ENCODE measurements at places on chromosomes 4 and X.

DNA sequence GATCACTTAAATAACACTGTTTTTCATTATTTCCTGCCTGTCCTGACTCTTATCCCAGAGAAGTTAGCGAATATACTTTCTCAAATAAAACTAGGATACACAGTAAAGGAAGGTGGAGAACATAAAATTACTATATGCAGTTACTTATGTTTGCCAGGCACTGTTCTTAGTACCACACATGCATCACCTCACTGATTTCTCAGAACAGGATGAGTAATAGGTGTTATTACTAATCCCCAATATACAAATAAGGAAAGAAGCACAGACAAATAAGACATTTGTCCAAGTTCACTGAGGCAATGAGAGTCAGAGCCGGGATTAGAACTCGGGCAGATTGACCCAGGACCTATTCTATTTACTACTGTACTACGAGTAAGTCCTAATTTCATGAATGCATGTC lies 91.7 kb downstream of the CORIN start:
- no peak for DNase-seq

GRCh38 chrX:134572816-134573682 lies 85.2 kb downstream of the PLAC1 start:
- no peak for DNase-seq

- DNase-seq: no peak
These were observed 127.3 kb downstream of the TENM3 start for GRCh38 chr4:182370491-182370890.

GRCh38 chr4:1227816-1228215 lies 21.1 kb downstream of the CTBP1 start:
- no peak for DNase-seq

DNA sequence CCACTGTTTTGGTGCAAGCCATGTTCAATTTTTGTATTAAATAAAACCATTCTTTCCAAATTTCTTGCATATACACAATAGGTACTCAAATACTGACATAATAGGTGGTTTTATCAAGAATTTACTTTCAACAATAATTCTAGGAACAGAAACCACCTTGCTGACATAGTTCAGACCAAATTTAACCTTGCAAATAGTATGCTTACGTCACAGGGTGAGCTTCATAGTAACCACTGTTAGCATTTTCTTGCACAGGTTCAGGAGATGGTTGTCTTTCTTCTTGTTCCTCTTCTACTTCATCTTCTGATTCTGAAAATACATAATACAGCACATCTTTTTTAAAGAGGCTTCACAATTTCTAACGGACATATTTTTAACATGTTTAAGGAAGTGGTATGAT lies 17.6 kb downstream of the G3BP2 start:
- DNase-seq: no peak

- no peak for DNase-seq
These were observed 14.6 kb upstream of the SLC25A4 start for GRCh38 chr4:185128272-185129119.

GRCh38 chrX:115368876-115369275 lies 79.4 kb downstream of the LUZP4 start:
- DNase-seq: no peak

DNA sequence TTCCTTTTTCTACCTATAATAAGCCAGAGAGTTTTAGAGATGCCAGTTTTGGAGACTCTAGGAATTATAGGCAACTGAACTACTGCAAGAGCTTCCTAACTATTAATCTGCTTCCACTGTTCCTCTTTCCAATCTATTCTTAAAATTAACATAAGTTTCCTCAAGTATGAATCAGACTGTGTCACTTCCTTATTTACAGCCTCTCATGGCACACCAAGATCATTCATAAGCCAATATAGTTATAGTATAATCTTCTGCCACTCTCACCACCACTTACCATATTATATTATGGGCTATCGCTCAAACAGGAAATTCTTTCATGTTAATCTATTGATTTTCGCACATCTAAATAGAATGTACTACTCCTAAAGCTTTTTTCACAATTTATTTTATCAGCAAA lies 383.5 kb downstream of the STPG2 start:
- DNase-seq: no peak

DNA sequence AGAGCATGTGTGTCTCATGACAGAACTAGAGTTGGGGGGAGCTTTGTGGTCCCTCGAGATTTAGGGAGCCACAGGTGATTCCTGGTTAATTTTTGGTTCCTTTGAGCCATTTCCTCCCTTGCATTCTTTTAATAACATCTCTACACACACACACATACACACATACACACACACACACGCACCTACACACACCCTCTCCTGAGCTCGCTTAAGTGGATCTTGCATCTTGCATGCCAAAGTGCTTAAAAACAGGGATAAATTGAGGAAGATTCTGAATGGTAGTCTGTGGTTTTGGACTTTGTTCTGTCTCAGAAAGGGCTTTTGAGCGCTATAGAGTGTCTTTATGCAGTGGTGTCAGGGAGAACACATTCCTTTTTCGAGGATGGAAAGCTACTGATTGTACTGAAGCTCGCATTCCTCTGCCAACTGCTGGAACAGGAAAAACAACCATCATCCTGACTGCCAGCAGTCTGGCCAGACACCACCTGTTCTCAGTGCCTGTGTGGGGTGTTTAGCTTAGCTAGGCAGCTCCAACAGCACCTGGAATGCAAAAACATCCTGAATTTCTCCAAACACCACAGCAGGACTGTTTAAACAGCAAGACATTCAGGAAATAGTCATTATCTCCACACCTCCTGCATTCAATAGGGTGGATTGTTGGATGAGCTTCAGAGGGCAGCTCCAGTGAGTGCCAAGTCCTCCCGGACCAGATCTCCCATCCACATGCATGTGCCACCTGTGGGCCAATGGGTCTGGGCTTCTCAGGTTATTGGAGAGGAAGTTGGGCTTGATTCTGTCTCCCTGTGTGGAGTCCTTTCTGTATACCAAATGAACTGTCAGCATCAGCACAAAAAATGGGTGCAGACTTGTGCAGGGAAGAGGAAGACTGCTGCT lies 21.9 kb upstream of the IGFBP7 start:
- no peak for DNase-seq
